ENCODE measurements at places on chromosomes 4 and X.

DNA sequence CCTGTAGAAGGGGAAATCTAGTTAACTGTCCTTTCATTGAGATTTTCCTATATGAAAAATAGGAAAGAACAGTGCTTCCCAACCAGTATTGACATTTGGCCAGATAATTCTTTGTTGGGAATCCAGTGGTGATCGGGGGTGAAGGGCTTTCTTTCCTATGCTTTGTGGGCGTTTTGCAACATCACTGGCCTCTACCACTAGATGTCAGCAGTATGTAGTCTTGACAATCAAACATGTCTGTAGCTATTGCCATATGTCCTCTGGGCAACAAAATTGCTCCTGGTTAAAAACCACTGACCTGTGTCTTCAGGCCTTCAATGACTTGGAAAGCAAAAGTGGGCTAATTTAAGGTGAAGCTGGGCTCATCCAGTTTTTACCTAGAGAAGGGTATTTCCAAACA, 658.5 kb downstream of the DACH2 start:
- no peak for DNase-seq

GRCh38 chr4:138919094-138919936, 96.3 kb upstream of the NOCT start:
- peak; percentile 75 for DNase-seq

DNA sequence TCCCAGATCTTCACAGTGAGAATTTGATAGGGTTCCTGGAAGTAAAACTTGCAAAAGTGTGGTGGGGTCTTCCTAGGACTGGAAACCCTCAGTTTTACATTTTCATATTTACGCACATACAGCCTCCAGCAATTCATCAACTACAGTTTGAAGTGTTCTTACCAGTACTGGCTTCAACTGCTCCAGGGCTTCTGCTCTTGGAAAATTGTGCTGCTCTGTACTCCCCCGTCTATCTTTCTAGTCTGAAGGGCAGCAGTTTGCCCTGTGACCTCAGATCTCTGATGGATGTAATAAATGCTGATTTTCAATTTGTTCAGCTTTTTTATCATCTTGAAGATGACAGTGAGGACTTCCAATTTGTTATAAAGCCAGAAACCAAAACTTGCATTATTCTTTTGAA, 458.9 kb upstream of the FSTL5 start:
- no peak for DNase-seq

- no peak for DNase-seq
These were observed 1025.0 kb upstream of the PCDH10 start for GRCh38 chr4:132123870-132124623.

GRCh38 chr4:74085669-74086068, 13.3 kb downstream of the CXCL2 start:
- DNase-seq: no peak

DNA sequence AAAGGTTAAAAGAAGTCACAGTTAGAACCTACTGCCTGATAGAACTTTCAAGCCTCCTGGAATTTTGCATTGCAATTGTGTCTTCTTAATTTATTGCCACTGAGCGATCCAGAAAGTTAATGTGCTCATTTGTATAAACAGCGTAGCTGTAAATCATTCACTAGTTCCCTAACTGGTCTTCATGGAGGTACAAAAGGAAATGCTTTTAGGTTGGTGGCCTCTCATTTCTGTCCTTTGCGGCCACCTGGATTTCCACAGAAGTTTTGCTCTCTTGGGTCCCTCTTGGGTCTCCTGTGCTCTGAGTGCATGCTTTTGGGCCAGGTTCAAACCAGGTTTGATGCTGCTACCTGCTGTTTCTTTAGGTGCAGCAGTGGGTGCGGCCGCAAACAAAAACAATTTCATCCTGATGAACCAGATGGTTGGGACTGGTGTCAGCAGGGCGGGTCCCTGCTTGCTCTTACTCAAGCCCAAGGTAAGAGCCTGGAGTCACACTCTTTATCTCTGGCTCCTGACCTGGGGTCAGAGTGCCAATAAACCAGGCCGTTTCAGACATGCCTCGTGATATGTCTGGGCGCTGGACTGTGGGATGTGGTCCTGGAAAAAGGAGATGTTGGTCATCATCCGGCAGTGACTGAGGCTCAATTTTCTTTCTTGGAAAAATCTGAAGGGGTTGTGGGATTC, 270.1 kb downstream of the PTTG2 start:
- no peak for DNase-seq

- no peak for DNase-seq
These were observed 37.9 kb downstream of the AGA start for GRCh38 chr4:177404342-177404741.

- no peak for DNase-seq
These were observed 1872.6 kb downstream of the ARAP2 start for GRCh38 chr4:34371676-34372075.

DNA sequence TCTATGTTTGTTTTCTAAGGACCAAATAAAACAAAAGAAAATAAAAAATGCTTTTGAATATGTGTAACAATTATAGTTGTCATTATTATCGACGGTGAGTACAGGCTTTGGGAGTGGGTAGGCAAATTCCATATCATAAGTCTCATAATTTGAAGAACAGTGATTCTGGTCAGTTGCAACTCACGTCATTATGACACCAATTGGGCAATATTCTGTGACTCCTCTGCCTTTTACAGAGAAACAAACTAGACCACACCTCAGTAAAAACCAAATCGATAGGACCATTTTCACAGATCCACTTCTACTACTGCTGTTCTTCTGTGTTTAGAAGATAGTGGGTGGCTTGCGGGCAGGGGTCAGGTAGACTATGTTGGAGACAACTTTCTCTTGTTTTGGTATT, 250.1 kb downstream of the C4orf33 start:
- no peak for DNase-seq

- no peak for DNase-seq
These were observed 1328.3 kb downstream of the C4orf33 start for GRCh38 chr4:130424211-130424610.

All from C1 segment of cervical spinal cord (tissue), 14 donors.